AG09319 (cell line): ENCODE measurements at places on chromosomes 2 and 18.

GRCh38 chr2:111034606-111035005, 86.1 kb upstream of the BCL2L11 start:
- DNase-seq = no peak

DNA sequence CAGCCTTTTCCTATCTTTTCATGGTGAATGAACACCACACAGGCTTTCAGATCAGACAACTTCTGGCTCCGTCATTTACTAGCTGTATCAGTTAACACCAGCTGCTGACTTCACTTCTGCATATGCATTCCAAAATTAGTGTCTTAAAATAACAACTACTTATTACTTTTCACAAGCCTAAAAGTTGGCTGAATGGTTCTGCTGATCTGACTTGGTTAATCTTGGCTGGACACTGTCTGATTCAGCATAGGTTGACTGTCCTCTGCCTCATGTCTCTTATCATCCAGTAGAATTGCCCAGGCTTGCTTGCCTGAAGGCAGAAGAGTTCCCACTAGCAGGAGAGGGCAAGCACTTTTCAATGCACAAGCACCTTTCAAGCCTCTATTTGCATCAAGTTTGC, 72.7 kb downstream of the MARCHF4 start:
- DNase-seq = no peak

- no peak for DNase-seq
Measured at GRCh38 chr18:57214976-57215375, 68.1 kb downstream of the BOD1L2 start.

GRCh38 chr2:173739006-173739405, 226.2 kb downstream of the SP3 start:
- no peak for DNase-seq

DNA sequence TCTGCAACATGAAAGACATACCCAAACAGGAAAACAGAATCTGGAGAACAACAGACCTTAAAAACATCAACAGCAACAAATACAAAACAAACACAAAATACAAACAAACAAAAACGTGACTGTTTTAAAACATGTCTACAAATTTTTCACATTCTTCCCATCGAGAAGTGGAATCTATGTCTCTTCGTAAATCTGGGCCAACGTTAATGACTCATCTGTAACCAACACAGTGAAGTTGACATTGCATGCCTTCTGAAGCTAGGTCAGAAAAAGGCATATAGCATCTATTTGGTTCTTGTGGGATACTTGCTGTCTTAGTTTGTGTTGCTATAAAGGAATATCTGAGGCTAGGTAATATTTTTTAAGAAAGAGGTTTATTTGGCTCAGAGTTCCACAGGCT, 269.0 kb upstream of the FBXO11 start:
- DNase-seq = no peak

DNA sequence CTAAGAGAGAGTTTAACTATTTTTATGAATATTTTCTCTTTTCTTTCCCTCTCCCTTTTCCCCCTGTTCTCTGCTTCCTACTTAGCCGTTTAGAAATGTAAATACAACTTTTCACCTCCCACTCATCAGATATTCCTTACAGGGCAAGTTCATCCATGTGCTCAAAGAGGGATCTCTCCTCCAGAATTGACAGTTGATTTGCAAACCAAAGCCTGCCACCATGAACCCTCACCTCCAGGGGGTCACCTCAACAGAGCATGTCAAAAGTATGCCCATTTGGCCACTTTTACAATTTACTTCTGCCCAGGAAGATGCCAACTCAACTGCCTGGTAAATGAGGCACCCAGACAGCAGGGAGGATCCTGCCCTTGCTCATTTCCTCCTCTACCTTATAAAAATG, 149.2 kb upstream of the GYPC start:
- DNase-seq = no peak

GRCh38 chr2:1736997-1737480, 7.3 kb downstream of the PXDN start:
- no peak for DNase-seq

DNA sequence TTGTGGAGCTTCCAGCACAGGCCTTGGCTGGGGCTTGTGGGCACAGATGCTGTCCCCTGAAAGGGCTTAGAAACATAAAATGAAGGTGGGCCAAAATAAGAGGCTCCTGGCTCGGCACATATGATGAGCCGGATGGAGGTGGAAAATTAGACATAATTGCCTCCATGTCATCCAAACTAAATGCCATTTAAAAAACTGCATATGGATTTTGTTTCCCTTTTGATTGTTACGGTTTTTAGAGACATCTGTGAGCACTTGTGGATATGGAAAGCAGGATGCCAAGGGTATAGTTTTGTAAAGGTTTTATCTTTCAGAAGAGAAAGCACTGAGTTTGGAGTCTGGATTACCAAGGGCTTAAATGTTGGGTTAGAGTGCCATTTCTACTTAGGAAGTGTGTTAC, 498.3 kb downstream of the RIT2 start:
- DNase-seq = no peak

GRCh38 chr2:102789349-102790090, 27.7 kb downstream of the TMEM182 start:
- no peak for DNase-seq

DNA sequence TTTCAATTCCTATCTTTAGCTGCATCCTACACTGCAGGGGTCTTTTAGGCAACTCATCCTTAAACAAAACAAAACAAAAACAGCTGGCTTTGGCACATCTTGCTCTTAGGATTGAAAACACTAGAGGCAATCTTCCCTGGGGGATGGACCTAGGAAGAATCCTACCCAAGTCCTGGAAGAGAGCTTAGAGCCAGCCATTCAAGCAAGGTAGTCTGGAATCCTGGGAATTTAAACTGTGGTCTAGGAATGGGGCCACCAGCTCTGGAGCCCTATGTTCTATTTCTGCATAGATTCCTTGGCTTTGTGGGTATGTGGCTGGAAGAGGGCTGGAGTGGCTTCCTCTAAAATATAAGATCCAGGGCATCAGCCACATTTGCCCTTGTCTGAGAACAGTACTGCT, 27.7 kb downstream of the MYL1 start:
- DNase-seq = no peak

DNA sequence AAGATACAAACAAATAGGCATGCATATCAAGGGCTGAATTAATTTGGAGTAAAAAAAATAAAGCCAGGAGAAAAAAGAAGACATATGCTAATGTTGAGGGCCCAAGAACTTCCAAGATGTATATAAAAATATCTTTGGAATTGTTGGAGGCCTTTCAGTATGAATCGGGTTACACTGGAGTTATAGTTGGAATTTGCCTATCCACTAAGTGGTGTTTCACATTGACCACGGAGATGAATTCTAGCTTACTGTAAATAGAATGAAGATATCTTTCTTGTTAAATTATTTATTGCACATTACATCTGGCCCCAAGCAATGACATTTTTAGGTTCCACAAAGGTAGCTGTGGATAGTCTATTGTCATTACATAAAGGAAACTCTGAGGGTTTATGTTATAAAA, 38.5 kb upstream of the TRIB2 start:
- DNase-seq = no peak

DNA sequence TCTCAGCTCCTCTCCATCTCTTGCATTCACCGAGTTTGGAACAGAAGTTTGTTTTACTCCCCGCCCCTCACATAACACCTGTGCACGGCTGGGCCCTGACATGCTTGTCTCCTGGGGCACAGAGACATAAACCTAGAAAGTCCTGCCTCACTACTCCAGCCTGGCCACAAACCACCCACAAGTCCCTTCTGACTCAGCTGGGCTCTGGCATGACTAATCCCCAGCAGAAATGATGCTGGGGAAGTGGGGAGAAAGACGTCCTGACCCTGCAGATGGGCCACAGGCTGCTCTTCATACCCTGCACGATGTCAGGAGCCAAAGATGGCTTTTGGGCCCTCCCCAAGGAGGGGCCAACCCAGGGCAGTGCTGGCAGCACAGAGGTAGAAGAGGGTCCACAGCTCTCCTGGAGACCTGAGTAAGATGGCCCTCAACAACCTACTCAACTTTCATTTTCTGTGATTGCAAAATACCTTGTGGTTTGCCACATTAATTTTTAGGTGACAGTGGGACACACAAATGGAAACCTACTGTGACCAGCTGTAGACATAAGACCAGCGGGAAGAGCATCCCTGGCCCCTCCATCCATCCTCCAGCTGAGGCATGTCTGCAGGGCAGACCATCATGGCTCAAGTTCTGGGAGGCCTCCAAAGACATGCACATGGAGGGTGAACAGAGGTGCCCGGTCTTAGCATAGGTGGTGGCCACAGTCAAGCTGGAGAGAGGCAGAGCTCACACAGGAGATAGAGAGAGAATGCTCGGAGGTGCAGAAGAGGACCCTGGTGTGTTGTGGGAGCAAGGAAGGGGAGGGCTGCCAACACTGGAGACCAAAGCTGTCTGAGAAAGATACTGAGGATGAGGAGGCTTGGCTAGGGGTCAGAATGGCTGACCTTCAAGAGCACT, 40.0 kb downstream of the DNMT3A start:
- DNase-seq = no peak
